Activated T-cell treated with anti-CD3 and anti-CD28 coated beads, Interleukin-2, amount 50 U/mL, for 4 hours (primary cell): ENCODE measurements at places on chromosomes 7 and 10. TPM values are rescaled to one million over a fixed set of nuclear protein-coding genes. Genes with fewer than 3 reads are reported as not detected.

The AKR1D1 gene
- not detected for total RNA-seq

GRCh38 chr10:118465300-118465874 is 123.3 kb upstream of the FAM204A start:
- no peak for DNase-seq

GRCh38 chr7:82443036-82443546 is 486 bp downstream of the CACNA2D1 start:
- DNase-seq, result no peak

DNA sequence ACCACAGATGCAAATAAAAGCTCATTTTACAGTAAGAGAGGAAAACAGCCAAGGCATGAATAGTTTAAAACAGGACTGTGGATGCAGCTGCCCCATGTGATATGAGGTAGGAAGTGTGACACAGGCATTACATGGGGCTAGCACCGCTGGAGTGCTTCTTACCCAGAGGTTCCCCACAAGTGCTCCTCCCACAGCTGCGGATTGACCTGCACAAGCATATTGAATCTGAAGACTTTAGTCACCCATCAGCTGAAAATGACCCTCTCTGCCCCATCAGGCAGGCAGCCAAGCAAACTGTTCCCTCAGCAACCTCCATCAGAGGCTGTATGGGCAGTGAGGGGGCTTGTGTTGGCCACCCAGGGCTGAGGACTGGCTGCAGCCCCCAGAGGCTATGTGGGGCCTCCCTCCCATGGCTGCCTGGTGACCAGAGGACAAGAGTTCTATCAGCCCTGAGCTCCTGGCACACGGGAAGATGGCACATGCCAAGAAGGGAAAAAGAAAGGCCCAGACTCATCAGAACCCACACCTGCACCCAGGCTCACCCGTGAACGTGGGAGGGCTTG is 98.7 kb downstream of the TCERG1L start:
- DNase-seq, result no peak

DNA sequence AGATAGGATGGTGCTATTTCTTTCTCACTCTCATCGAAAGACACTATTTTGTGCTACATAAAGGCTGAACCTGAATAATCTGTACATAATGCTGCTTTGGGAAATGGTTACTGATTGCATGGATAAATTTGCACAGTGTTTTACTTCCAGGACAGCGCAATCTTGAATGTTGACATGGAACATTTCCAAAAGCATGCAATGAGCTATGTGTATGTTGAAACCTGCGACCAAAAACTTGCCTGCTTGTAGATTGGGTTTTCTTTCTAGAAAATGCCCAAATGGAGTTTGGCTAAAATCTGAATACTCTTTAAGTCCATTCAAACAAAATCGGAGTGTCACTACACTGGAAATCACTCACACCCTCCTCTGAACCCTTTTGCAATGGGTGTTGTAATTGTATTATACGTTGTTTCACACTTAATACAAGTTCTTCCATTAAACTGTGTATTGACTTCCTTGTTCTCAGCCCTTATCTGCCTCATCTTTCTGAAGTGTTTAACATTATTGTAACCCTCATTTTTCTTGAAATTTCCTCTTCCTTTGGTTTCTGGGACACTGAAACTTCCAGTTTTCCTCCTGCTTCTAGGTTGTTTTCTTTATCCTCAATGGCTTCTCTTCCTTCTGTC is 73.7 kb upstream of the CAPZA2 start:
- DNase-seq, result no peak

DNA sequence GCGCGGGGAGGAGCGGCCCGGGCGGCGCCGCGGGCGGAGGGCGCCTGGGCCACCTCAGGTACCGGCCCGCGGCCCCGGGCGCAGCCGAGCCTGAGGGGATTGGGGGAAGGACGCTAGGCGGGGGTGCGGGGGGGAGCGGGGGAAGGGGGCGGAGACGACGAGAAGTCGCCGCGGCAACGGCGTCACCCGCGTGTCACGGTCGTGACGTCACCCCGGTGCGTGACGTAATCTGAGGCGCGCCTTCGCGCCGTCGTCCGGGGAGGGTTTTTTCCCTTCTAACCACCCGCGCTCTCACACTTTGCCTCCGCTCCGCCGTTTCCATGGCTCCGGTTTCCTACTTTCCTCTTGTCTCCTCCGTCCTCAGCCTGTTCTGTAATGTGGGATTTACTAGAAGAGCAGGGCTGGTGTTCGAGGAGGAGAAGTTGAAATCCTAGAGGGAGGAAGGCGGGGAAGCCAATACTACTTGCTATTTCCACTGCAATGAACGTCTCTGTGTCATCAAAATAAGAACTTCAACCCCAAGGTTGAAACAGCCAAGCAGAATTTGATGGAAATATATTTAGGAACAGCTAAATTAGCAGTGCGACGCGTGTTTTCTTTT is at the start of gene BRAF:
Gene BRAF, minus strand, starts transcription at position 109 of the 601 bp plus-strand sequence. CDS start 226 bp downstream, outside the sequence.
- peak; percentile 96 for DNase-seq

- no peak for DNase-seq
These were observed 104.1 kb upstream of the FOXP2 start for GRCh38 chr7:114310345-114311110.

DNA sequence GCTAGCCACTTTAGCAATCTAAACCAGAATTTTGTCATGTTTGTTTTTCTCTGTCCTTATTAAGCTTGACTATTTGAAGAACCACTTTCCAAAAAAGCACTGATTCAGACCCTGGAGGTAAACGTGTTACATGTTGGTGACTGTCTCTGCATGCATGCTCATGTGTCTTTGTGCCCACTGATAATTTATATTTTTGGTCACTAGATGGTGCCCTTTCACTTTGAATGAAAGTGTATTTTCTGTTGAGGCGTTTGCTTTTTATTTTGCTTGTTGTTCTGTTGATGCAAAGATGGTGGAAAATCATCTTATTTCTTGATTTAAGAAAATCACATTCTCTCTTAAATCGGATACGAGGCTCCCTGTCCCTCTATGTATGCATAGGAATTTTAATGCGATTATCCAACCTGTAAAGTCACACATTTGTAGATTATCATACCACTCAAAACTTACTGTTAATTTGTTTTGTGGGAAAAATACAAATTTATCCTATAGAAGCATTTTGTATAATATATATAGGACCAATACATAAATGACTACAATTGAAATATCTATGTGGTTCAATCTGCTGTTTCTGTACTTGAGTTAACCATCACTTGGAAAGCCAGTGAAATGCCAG is 269.3 kb downstream of the BICC1 start:
- no peak for DNase-seq

DNA sequence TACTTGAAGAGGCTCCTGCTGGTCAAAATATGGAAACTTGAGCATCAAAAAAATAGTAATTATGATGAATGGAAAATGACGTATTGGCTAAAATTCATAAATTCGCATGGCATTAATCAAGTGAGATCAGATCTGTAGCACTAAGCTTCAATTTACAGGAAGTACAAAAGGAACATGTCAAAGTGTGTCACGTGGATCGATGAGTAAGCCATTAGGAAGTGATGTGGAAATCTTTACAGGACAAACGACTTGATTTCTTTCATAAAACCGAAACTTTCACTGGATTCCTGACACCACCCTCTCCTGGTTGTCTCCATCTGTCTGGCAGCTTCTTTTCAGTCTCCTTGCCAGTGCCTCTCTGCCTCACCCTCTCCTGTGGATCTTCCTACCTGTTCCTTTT is 25.8 kb downstream of the AKR1C8 start:
- no peak for DNase-seq

- no peak for DNase-seq
These were observed 60.5 kb downstream of the SH2D4B start for GRCh38 chr10:80598084-80598798.
